NCI-H82 (cell line): ENCODE measurements at places on chromosomes 3 and 15.

- peak; percentile 18 for DNase-seq
Measured at GRCh38 chr3:23740517-23740965, 65.2 kb upstream of the UBE2E1 start.

DNA sequence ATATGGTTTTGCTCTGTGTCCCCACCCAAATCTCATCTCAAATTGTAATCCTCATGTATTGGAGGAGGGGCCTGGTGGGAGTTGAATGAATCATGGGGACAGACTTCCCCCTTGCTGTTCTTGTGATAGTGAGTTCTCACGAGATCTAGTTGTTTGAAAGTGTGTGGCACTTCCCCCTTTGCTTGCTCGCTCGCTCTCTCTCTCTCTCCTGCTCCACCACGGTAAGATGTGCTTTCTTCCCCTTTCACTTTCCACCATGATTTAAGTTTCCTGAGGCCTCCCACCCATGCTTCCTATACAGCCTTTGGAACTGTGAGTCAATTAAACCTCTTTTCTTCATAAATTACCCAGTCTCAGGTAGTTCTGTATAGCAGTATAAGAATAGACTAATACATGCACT is 60.7 kb downstream of the GSK3B start:
- DNase-seq: no peak

GRCh38 chr3:140420621-140421357 is 257.1 kb upstream of the TRIM42 start:
- no peak for DNase-seq

GRCh38 chr15:60529332-60529731 is 50.4 kb upstream of the ICE2 start:
- no peak for DNase-seq

- DNase-seq: peak; percentile 66
Measured at GRCh38 chr3:33883538-33883950, 85.1 kb downstream of the PDCD6IP start.

DNA sequence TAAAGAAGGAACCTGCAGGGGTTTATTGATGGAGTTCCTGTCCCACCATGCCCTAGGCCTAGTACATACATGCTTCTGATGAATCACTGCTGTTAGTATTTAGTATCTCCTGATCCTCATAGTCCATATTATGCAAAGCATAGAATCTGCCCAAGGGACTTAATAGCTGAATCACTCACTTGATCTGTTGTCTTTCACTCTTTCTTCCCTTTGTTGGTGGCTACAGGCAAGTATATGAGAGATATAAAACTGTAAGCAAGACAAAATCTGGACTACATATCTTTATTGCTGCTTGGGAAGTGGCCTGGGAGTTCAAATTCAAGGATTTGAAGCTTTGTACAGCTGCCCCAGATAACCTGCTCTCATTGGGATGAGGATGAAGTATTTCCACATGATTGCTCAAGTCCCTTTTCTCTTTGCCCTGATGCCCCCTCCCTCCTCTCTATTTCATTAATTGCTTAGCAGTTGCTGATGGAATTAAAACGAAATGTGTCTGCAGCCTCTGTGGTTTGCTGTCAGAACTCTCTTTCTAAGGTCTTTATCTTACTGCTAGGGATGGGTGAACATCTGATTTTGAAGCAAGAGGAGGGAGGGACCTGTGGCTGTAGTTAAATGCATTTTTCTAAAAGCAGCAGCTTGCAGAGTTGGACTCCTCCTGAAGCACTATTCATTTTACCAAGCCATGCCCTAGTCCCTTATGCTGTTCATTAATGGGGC is 114.1 kb downstream of the ZNF609 start:
- peak; percentile 77 for DNase-seq

GRCh38 chr15:47331829-47332393 is 385.4 kb upstream of the SEMA6D start:
- DNase-seq: peak; percentile 44

- DNase-seq: no peak
Measured at GRCh38 chr3:147702509-147702908, 293.3 kb downstream of the ZIC1 start.

DNA sequence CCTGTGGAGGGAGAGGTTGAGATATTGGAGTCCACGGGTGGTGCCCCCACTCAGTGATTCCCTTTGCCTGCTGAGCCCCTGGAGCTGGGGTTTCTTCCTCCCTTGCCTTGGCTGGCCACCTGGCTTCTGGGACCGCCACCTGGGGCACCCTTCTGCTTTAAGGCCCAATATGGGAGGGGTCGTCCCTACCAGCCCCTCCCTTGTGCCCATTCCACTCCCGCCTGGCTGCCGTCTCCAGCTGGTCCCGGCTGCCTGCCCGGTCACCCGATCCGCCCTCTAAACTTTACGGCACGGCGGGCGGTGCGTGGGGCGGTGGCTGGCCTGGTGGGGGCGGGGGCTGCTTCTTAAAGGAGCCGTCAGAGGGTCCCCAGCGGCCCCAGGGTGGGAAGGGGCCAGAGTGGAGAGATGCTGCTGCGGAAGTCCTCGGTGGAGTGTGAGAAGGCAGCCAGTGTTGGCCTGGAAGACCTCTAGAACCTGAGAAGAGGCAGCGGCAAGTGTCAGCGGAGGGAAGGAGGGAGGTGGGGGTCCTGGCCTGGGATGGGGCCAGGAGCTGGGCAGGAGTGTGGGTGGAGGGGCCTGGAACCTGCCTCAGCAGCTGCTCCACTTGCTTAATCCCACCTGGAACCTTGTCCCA is 1.6 kb upstream of the SEMA3B start:
- DNase-seq: peak; percentile 35

- DNase-seq: no peak
Measured at GRCh38 chr3:4587838-4588105, 94.6 kb downstream of the ITPR1 start.

DNA sequence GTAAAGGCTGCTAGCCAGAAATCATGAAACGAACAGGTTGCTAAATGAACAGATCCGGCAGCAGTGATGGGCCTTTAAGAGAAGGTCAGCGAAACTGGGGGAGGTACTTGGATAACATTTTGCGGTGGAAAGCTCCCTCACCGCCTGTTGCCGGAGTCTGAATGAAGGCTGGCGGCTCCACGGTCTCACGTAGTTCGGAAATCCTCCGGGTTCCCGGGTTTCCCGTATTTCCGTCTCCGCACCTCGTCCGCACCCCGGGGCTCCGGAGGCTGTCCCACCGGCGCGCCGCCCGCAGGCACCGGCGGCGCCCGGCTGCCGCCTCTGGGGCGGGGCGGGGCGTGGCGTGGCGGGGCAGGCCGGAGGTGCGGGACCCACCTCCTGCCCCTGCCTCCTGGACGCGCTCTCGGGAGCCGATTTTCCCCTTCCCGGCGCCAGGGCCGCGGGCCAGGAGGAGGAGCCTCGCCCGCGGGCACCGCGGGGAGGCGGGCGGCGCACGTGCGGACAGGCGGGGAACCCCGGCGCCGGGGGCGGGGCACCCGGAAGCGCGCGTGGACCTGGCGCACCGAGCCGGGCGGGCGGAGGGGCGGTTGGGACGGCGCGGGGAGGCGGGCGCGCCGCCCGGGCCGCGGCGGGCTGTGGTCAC is at the start of gene ZDHHC23:
Gene ZDHHC23, plus strand, starts transcription at position 642 of the 643 bp plus-strand sequence. CDS start 790 bp downstream, outside the sequence.
- DNase-seq: peak; percentile 77

GRCh38 chr15:50880651-50881114 is 27.8 kb upstream of the AP4E1 start:
- no peak for DNase-seq

- DNase-seq: no peak
Measured at GRCh38 chr15:90044191-90044590, 43.1 kb downstream of the ZNF710 start.

- no peak for DNase-seq
Measured at GRCh38 chr3:118793176-118793575, 241.5 kb downstream of the IGSF11 start.

DNA sequence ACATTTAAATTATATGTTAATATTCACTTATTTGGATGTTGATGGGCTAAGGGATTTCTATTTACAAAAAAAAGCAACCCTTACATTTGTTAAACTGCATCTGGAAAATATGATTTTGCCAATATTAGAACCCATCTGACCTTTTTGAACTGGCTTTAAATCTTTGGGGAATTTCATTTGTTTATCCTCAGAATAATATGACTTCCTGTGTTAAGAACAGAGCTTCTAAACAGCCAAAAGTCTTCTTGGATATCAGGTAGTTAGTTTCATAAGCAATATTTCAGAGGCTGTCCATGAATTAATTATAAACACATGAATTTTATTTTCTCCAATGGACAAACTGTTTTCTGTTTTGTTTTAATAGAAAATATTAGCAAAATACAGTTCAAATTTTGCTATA is 301.9 kb upstream of the AGTR1 start:
- DNase-seq: no peak

- peak; percentile 67 for DNase-seq
Measured at GRCh38 chr3:139830817-139831216, 104.2 kb upstream of the CLSTN2 start.

DNA sequence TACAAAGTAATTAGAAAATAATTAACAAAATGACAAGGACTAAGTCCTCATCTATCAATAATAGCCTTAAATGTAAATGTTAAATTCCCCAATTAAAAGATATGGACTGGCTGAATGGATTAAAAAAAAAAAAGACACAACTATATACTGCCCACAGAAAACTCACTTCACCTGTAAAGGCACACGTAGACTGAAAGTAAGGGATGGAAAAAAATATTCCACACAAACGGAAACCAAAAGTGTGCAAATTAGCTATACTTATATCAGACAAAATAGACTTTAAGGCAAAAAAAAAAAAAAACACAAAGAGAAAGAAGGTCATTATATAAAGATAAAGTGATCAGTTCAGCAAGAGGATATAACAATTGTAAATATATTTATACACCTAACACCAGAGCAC is 111.4 kb upstream of the ZBED2 start:
- no peak for DNase-seq

DNA sequence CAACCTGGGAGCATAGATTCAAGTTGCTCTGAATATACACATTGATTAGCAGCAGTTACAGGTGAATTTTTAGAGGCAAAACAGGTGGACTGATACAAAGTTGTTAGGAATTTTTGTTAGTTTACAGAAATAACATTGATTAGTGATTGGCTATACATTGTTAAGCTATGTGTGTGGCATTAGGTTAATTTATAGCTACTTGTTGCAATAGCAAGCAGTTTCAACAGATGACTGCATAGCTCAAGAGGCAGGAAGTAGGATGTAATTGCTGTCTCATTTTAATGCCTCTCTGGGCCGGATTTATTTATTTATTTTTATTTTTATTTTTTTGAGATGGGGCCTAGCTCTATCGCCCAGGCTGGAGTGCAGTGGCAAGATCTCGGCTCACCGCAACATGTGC is 99.7 kb downstream of the TCF12 start:
- no peak for DNase-seq

- no peak for DNase-seq
Measured at GRCh38 chr3:26365706-26366105, 256.9 kb upstream of the LRRC3B start.

- DNase-seq: no peak
Measured at GRCh38 chr15:79524531-79524930, 92.4 kb downstream of the MINAR1 start.

DNA sequence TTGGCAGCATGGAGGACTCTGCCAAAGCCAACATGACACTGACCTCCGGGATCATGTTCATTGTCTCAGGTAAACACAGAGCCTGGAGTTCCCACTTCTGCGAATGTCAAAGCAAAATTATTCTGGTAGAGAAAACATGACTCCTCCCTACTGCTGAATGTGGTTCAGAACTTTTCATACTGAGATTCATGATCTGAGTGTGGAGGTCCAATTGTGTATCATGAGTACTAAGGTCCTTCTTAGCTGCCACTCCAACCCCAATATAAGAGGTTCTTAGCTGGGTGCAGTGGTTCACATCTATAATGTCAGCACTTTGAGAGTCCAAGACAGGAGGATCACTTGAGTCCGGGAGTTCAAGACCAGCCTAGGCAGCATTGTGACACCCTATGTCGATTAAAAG is 13.8 kb downstream of the CLDN18 start:
- no peak for DNase-seq

DNA sequence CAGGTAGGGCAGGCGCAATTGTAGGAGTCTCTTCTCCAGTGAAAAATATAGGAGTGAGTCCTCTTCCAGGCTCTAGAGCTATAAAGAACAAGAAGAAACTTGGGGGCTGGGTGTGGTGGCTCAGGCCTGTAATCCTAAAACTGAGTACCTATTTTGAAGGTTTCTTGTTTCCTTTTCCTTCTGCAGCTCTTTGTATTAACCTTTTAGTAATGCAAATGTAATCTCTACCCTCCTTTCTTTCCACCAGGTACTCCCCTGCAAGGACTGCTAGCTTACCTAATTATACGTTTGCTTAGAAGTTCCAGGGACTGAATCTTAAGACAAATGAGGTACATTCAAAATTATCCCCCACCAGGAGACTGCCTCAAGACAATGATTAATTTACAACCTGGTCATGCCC is 75.9 kb downstream of the CD47 start:
- no peak for DNase-seq

- no peak for DNase-seq
Measured at GRCh38 chr15:74132681-74133651, 2.6 kb downstream of the ISLR2 start.

DNA sequence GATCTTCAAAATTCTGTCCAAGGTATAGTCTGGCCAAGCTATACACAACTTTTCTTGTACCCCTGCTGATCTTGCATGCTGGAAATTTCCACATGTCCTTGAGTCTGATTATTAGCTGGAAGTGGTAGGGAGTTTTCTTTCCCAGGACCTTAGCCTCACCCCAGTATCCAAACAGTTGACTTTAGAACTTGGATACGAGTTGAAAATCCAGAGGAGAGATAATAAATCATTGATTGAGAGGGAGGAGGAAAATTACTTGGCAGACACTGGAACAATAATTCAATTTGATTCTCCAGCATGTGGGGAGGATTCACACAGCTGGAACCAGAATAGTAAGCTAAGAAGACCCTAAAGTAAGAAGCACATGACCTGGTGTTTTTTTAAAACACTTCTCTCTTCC is 116.4 kb downstream of the IL5RA start:
- no peak for DNase-seq

DNA sequence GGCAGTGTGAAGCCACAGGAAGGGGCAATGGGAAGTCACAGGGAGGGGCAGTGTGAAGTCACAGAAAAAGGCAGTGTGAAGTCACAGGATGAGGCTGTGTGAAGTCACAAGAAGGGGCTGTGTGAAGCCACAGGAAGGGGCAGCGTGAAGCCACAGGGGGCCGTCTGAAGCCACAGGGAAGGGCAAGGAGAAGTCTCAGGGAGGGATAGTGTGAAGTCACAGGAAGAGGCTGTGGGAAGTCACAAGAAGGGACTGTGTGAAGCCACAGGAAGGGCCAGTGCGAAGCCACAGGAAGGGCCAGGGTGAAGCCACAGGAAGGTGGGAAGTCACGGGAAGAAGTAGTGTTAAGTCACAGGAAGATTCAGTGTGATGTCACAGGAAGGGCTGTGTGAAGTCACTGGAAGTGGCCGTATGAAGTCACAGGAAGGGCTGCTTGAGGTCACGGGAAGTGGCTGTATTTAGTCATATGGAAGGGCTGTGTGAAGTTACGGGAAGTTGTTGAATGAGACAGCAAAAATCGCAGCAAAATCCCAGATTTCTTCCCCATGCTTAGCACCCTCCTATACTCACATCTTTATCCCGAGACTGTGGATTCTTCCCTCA is 38.6 kb downstream of the GASK1A start:
- no peak for DNase-seq

DNA sequence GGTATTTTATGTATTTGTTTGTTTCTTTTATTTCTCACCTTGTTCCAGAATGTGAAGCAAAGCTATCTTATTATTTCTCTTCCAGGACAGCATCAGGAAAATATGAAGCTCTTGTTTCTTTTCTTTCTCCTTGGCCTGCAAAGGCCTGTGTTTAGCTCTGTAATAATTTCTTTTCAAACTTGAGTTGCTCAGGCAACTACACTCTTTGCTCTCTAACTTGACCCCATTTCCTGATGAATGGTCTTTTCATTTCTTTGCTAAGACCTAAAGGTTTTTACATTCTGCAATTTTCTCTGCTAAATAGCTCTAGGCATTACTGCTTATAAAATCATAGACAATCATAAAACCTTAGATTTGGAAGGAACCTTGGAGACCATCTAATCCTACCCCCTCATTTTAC is 26.2 kb upstream of the ZNF770 start:
- DNase-seq: no peak
